ENCODE measurements at places on chromosomes 2 and 18.
A peak's percentile ranks its signal among the peaks of the same experiment; 100 is the strongest.

DNA sequence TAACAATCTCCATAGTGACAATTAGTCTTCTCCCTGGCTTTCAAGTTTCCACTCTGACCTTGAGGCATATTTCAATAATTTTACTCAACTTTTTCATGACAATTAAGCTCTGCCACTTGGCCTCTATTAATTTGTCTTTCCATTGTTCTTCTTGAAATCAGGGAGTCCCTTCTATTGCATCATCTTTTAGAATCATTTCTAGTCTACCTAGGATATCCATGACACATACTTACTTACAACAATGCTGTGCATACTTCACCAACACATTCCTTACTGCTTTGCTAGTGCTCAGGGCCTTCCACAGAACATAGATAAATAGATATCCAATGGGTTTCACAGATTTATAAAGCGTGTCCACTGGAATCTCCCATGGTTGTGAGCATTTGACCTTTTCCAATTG lies 331.5 kb upstream of the LRP1B start:
- no peak for DNase-seq

- DNase-seq: no peak
Observed at GRCh38 chr18:3578621-3579020, 128.6 kb downstream of the TGIF1 start.

GRCh38 chr2:234425639-234426603 lies 71.0 kb downstream of the ARL4C start:
- peak; percentile 30 for DNase-seq

DNA sequence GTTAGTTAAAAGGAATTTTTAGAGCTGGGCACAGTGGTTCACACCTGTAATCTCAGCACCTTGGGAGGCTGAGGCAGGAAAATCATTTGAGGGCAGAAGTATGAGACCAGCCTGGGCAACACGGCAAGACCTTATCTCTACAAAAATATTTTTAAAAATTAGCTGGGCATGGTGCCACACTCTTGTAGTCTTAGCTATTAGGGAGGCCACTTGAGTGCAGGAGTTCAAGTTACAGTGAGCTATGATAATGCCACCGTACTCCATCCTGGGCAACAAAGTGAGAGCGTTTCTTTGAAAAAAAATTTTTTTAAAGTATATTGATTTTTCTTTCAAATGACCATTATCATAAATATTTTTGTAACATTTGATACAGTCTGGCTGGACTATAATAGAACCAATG lies 93.6 kb upstream of the FAM117B start:
- no peak for DNase-seq

DNA sequence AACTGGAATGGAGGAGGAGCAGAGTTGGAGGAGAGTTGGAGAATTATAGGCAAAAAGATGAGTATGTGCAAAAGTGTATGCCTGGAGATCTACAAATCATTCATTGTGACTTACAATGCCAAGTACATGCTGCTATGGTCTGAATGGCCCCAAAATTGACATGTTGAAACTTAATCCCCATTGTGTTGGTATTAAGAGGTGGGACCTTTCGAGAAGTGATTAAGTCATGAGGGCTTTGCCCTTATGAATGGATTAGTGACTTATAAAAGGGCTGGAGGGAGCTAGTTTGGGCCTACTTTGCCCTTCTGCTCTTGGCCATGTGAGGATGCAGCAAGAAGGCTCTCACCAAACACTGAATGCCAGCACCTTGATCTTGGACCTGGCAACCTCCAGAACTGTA lies 6.3 kb upstream of the RBMS1 start:
- DNase-seq: no peak

GRCh38 chr2:33377048-33377447 lies 99.4 kb upstream of the RASGRP3 start:
- no peak for DNase-seq

DNA sequence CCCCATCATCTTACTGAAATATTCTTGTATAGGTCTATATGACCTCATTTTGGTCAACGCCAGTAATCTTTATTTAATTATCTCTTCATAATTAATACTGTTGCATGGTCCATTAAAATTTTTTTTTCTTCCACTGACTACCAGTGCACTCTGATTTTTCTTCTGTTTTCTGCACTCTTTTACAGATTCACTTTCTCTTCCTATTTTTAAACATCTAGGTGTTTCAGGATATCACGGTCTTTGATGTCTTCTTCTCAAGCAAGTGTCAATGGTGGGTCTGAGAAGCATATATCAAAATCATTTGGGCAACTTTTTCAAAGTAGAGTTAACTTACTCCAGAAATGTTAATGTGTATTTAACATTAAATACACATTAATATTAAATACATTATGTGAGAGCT lies 51.4 kb downstream of the CCDC141 start:
- no peak for DNase-seq

GRCh38 chr2:19851116-19851695 lies 50.6 kb downstream of the TTC32 start:
- no peak for DNase-seq

DNA sequence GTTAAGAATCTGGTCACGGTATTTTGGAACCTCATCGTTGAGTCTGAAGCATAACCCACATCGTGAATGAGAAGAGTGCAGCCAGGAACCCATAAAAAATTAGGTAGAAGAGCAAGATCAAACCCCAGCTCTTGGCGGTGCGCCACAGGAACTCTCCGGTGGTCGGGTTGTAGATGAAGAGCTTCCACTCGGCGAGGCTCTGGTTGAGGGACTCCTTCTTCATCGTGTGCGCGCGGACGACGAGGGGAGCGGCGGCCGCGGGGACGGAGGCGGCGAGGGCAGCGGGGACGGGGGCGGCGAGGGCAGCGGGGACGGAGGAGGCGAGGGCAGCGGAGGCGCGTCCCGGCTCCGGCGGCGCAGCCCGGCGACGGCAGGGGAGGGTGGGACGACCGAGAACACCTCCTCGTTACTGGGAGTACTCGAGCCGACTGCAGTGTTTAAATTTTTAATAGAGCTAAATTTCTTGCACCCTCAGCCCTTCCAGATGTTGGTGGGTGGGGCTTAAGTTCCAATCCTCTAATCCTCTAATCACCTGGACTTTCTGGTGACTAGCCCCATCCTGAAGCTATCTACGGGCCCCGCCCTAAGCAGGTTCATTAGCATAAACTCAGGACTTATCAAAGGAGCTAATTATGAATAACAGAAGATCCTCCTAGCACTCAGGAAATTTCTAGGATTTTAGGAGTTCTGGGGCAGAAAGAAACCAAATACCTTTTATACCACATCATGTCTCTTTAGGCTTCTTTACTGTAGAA lies 20.4 kb upstream of the PAPOLG start:
- no peak for DNase-seq

DNA sequence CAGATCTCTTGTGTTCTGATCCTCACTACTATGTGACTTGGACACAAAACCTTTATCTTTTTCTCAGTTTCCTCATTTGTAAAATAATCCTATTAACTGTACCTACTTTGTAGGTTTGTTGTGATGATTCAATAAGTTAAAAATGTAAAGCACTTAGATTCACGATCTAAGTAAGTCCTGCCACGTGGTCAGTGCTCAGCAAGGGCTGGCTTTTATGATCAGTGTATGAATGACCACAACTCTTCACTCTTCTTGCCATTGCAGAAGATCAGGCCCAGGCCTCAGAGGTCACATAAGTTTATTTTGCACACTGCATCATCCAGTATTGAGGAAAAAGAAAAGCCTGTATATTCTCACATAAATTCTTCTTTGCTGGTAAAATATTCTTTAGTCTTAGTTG lies 1192.5 kb upstream of the ACVR2A start:
- DNase-seq: no peak

- DNase-seq: no peak
Observed at GRCh38 chr2:15735484-15736326, 144.0 kb downstream of the DDX1 start.

- no peak for DNase-seq
Observed at GRCh38 chr2:57370882-57371585, 675.6 kb upstream of the VRK2 start.

DNA sequence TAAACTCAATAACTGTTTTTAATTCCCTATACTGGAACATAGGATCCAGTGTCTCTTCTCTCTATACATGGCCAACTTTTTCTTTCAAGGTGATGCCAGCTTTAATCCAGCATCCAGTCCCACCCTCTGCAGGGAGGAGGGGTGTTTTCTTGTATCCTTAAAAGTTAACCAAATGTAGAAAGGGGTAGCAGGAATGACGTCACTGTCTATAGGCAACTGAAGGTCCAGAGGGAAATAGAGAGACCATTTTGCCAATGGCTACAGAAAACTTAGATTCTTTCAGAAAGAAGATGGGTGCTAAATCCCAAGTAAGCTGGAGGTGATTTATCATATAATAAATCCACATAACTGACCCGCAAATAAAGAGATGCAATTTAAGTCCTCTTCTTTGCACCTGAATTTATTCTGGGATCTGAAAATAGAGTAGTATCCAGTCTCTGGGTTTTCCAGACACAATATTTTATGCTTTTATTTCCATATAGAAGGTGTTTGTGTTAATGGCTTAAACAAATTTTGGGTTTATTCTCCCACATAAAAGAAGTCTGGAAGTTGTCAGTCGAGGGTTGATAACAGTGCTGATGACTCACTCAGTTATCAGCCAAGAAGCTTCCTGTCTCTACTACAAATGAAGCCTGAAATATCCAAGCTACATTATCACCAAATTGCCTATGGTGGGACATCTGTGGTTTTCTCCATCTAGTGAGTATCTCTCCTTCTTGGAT lies 5.7 kb upstream of the DNER start:
- DNase-seq: no peak

- DNase-seq: no peak
Observed at GRCh38 chr18:477565-477964, 22.9 kb downstream of the COLEC12 start.

GRCh38 chr2:27088634-27089033 lies 2.1 kb downstream of the KHK start:
- DNase-seq: no peak

DNA sequence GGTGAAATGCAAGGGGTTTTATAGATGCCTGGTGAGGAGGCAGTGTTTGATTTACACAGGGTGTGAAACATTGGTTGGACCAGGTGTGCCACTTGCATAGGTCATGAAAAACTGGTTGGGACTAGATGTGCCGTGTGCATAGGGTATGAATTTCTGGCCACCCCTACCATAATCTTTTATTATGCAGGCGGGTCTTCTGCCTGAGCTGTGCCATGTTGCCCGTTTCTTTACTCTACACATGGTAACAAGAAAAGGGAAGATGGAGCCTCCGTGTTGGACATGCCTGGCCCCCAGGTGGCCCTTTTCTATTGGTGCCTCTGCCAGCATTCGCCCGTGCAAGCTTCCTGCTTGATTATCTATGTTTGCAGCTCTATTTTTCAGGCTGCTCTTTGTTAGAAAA lies 805.4 kb downstream of the TRIB2 start:
- no peak for DNase-seq

DNA sequence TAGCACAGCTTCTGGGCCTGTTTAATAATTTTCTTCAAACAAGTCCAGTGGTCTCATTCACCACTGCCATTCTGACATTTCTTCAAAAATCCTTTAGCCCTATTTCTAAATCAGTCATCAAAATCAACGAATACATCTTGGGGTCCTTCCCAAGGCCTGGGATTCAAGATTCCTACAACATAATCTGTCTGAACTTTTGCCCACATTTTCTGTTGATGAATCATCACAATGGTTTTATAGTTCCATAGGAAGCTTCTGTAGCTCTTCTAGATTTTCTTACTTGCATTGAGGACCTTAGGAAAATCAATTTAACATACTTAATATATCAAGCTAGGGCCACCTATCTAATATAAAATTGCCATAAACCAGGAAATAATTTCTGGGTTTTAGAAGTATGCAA lies 811.8 kb upstream of the ACVR2A start:
- no peak for DNase-seq

DNA sequence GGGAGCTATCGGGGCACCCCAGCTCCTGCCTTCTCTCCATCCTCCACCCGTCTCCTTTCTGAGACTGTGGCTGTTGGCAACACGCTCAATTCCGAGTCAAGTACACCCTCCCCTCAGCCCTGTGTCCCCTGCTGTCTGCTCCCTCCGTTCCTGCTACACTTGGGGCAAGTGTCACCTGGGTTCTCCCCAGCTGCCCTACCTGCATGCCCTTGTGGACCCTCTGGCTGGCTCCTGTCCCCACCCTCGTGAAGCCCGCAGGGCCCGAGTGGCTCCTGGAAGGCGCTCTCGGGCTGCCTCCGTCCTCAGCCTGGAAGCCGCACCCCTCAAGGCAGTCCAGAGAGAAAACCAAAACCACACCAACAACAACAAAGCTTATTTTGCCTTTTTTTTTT lies 33.9 kb downstream of the PDIA6 start:
- DNase-seq: no peak

DNA sequence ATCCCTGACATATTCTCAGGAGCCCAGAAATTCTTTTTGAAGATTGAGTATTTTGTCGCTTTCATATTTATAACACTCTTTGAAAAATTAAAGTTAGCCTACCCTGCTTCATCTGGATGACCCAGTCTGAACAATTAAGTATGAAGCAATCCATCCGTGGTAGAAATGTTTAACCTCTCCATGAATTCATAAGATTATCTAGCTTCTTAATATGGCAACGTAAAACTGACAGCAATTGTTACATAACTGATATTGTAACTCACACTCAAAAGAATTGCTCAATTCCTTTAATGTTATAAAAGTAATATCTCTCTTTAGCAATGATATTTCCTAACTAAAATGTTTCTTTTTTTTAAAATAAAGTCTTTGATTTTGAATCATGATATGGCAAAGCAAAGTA lies 7.2 kb upstream of the ABCA12 start:
- no peak for DNase-seq

DNA sequence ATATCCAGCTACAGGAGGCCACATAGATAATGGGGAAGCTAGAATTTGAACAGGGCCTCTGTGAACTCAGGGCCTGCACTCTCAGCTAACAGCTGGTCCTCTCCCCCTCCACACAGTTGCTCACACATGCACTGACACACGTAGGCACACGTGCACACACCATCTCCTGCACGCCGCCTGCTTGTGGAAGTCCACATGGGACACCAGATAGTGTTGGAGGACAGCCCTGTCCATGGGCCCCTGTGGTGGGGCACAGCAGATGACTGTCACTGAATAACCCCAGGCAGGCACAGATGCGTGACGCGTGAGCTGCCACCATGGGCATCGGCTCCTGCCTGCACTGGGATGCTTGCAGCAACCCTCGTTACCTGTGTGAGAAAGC lies 52.9 kb downstream of the ADI1 start:
- DNase-seq: no peak

GRCh38 chr2:71813807-71814470 lies 333.7 kb downstream of the CYP26B1 start:
- no peak for DNase-seq

DNA sequence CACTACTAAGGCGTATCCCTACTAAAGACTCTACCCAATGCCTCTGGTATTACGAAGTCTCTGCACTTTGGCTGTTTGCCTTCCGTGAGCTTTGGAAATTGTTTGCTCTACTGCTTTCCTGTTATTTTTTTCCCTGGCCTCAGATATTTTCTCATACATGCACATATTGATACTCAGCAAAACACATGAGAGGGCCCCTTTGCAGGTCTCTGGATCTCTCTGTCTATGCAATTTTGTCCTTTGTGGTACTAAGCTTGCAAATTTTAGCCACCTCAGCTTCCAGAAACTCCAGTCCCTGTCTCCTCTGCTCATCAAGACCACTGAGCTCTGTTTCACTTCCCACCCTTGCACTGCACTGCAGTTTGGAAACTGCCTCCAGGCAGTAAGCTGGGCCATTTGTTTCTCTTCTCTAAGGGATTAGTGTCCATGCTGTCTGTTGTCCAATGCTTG lies 46.6 kb downstream of the TAF1B start:
- no peak for DNase-seq

- no peak for DNase-seq
Observed at GRCh38 chr2:99706735-99707134, 216.9 kb upstream of the REV1 start.
